Natural killer cell (primary cell): ENCODE measurements at places on chromosomes 7 and 10. TPM values are rescaled to one million over a fixed set of nuclear protein-coding genes. Genes with fewer than 3 reads are reported as not detected.

GRCh38 chr7:78103475-78103874, 304.9 kb downstream of the PHTF2 start:
- DNase-seq: no peak

DNA sequence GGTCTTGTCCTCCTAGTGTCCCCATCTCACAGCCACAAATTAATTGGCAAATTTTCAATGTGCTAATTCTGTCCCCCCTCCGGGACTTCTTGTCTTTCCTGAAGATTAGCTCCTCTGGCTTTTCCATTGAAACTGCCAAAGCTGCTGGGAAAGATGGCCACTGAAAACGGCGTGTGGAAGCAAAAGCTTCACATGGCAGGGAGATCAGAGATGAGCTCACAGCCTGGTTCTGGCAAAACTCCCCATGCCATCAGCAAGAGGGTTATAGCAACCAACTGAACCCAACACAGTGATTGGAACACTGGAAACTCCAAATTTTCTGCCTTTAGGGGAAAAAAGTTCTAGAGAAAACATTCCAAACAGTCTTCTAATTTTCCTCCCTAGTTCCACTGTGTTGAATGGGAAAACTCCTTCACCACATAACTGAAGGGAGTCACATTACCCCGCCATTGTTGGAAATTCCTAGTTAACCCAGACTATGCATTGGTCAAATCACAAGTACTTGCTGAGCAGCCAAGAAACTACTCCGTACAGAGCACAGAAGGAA, 37.0 kb downstream of the NRAP start:
- no peak for DNase-seq

- DNase-seq: no peak
These were observed 428.4 kb downstream of the GFRA1 start for GRCh38 chr10:115844591-115844990.

The ANXA8 gene
- not detected for total RNA-seq

DNA sequence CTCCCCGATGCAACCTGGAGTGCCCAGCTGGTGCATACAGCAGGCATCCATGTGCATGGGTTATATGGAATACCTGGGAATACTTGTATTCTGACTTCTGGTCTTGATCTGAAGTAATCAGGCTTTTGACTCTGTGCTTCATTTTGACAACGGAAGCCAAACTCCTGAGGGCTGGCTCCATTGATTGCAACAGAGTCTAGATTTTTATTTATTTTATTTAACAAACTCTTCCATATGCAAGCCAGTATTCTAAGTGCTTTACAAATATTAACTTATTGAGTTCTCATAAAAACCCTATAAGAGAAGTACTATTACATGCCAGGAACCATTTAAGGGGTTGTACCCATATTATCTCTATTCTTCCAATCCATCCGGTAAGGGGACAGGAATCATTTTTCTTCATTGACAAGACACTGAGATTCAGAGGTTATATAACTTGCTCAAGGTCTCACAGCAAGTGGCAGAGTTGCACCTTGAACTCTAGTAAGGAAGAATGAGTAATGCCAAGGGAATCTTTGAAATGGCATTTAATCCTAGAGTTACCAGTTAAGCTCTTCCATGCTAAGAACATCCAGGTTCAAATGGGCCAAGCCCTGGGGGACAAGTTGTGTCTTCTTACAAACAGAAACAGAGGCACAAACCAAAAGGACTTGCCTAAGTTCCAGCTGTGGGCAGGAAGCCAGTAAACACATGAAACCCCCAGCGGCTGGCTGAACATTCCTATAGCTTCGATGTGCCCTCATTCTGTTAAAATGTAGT, 241.0 kb downstream of the WDR11 start:
- no peak for DNase-seq

The MRC1 gene
- 0.15 TPM for total RNA-seq

GRCh38 chr7:139060695-139061237, 24.9 kb upstream of the ZC3HAV1L start:
- DNase-seq: no peak

- no peak for DNase-seq
These were observed 236.3 kb upstream of the LRRN3 start for GRCh38 chr7:110854651-110855050.

- no peak for DNase-seq
These were observed 31.9 kb downstream of the PCBD1 start for GRCh38 chr10:70856454-70856853.

The VWA2 gene
- total RNA-seq: not detected

DNA sequence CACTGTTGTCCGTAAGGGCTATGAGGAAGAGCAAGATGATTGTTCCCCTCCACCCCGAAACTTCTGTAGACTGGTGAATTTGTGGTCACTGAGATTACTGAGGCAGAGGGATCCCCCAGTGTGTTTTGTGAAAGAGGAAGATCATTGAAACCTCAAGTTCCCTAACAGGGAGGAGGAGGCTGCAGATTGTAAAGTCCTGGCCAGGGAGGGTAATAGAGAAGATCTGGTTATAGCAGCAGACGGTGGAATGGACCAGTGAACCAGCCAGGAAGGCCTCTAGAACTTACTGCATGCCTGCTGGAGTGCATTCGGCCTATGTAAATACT, 31.1 kb downstream of the LMTK2 start:
- DNase-seq: no peak

- no peak for DNase-seq
These were observed 179.6 kb upstream of the GALNT17 start for GRCh38 chr7:70952311-70952710.

DNA sequence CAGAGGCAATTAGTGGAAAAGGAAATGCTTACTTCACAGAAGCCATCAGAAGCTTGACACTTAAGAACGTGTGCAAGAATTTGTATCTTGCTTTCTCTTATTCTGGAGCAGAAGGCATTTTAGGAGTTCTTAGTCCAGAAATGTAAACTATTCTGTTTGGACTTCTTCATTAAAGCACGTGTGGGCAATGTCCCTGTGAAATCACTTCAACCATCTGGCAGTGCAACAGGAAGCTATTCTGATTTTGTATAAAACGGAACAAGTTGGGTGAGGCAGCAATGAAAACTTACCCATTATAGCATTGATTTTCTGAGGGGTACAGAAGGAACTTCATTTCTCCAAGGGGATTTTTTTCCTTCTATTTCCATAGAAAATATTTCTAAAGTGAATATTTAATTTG, 21.3 kb upstream of the ARHGAP21 start:
- no peak for DNase-seq

GRCh38 chr10:28312572-28312971, 9.7 kb upstream of the MPP7 start:
- no peak for DNase-seq

The LEP gene
- total RNA-seq: not detected

DNA sequence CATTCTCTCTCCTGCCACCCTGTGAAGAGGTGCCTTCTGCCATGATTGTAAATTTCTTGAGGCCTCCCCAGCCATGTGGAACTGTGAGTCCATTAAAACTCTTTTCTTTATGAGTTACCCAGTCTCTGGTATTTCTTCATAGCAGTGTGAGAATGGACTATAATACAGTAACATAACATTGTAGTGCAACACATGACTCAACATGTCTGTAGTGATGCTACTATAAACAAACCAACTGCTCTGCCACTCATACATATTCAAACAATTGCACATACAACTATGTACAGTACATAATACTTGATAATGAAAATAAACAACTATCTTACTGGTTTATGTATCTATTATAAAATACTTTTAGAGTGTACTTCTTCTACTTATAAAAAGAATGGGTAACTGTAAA, 7.1 kb downstream of the ATOH7 start:
- no peak for DNase-seq

DNA sequence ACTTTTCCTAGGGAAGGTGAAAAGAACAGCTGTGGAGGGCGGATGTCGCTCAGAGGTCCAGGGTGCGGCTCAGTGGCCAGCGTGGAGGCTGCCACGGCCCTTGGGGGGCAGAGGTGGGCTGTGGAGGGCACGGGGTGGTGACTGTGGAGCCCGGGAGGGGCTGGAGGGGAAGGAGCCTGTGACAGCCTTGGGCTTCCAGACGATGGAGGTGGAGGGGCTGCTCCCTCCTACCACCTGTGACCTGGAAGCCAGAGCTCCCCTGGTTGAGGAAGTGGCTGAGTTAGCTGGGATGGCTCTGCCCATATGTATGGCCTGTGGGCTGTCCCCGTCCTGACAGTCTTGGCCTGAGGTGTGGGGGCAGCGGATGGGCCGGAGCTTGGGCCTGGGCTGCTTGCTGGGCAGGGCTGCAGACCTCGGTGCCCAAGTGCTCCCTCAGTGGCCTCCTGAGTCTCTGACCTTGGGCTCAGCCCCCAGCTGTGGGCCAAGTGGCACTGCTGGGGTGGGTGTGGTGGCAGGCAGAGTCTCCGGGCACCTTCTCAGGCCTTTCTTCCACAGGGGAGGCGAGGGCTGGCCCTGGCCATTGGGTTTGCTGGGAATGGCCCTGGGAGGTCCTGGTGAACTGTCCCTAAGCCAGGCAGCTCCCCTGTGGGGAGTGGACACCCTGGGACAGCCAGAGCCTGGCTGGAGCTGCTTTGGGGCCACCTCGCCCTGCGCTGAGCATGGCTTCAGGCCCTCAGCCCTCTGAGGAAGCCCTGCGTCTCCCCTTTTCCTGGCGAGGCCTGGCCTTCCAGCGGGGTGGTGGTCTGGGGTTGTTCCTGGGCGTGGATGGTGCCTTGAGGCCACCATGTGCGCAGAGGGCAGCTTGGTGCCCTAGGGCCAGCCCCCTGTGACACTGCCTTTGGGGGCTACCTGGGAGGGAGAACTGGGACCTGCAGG, 3.9 kb downstream of the BRI3 start:
- DNase-seq: no peak

DNA sequence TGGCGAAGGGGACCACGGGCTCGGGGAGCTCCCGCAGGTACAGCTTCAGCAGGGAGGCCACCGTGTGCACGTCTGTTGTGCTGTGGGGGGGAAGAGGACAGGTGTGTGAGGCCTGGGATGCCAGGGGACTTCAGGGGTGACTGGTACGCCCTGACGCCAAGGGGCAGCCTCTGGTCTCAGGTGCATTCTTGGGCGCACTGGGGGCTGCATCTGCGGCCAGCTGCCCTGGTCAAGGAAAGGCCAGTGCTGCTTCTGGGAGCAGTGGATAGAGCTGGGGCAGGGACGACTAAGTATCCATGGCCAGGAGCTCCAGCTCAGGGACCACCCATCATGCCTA, 148.5 kb downstream of the MAPK8 start:
- no peak for DNase-seq

The ANKRD30A gene
- not detected for total RNA-seq

- peak; percentile 69 for DNase-seq
These were observed 28.0 kb downstream of the CHST12 start for GRCh38 chr7:2431260-2431867.

DNA sequence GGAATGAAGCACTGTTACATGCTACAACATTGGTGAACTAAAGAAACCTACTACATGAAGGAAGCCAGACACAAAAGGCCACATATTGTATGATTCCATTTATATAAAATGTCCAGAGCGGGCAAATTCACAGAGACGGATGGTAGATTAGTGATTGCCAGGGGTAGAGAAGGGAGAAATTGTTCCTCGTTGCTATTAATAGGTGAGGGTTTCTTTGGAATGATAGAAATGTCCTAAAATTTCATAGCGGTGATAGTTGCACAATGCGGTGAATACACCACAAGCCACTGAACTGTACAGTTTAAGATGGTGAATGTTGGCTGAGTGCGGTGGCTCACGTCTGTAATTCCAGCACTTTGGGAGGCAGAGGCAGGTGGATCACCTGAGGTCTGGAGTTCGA, 29.0 kb downstream of the DENND2A start:
- DNase-seq: no peak

The NAT16 gene
- total RNA-seq: not detected

The PWWP2B gene
- total RNA-seq: 23.7 TPM
